ENCODE measurements at places on chromosomes 6 and 20.

GRCh38 chr20:60006261-60006660 lies 48.0 kb downstream of the CDH26 start:
- no peak for DNase-seq

DNA sequence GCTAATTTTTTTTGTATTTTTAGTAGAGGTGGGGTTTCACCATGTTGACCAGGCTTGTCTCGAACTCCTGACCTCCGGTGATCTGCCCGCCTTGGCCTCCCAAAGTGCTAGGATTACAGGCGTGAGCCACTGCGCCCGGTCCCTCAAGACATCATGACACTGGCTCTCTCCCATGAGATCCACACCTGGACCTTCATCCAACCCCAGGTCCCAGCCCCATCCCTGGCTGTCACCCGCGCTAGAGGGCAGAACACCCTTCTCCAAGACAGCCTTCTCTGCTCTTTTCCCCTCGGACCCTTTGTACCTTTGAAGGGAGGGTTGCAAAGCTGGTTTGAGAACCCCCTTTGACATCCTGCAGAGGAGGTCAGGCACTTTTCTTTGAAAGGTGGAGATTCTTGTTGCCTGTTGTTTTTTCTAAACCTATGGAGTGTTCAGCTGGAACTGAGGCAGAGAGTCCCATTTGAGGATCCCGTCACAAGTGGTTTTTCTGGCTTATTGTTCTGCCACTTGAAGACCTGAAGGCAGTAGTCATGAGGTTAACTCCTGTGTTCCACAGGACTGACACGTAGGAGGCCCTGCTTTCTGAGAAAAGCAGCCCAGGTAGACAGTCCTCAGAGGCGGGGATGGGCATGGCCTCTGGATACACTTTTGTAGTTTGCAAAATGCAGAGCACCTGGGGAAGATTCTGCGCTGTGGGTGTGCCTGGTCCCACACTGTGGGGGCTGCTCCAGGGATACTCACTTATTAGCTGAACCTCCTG lies 171.1 kb upstream of the SNX9 start:
- no peak for DNase-seq

DNA sequence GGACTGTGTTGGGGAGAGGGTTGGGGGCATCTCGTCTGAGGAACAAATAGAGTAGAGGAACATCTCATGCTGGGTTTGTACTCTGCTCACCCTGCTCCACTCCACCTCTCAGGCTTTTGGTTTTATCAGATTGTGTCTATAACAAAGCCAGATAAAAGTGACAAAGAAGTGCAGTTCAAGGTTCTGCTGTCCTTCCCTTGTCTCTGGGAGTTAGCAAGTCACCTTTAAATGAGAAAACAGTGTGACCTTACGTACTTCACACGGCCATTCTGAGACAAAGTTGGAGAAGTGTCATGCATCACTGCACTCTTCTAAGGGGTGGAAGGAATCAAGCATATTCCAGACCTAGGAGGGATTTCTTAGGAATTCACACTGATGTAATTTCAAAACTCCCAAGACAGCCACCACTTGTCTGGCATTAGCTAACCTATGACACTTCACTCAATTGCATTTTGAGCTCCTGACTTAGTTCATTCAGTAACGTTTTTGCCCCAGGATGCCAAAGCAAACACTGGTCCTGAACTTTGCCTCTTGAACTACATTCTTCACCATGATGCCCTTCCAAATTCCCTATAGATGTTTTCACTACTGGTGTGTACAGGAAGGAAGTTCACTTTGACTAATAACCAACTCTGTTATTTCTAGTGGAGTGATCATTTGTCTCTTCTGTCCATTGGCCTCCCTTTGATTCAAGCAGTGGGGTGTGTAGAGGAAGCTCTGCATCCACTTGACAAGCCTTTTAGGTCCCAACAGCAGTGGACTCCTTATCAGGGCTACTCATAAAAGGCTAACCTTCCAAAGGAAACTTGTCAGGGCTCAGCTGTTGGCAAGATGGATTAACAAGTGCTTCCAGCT lies 647.6 kb upstream of the FLRT3 start:
- DNase-seq, result no peak

DNA sequence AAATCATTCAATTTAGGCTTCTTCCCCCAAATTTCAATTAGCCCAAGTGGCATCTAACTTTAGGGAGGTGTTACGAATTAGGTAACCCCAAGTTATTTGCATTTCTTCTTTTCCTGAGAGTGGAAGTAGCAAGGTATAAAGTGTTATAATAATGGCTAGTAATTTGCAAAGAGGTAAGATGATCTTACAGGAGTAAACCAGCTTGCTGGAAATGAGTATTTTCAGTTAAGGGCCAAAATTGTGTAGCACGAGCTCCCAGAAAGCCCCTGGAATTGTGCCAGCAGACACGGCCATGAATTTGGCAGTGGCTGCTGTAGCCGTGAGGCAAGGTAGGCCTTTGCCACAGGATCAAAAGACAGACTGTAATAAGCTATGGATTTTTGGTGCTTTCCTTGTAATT lies 38.0 kb downstream of the CITED2 start:
- no peak for DNase-seq

DNA sequence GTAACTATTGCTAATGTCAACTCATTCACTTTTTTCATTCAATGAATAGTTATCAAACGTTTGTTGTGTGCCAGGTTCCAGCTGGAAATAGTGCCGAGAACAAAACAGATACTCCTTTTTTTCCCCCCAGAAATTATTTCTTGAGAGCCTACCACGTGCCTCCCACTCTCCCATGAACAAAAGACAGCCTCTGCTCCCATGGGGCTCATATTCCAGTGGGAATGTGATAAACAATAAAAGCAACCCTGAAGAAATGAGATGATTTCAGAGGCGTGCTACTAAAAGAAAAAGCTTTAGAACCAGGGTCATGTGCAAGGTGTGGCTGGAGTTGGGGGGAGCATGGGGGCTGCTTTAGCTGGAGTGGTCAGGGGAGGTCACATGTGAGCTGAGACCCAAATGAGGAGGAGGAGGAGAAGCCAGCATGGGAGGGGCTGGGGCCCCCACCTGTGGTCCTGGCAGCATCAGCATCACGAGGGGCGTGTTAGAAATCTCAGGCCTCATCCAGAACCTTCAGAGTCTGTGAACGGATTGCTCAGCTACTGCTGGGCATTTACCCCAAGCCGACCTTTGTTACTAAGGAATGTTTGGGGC lies 157.4 kb downstream of the EYA2 start:
- DNase-seq, result no peak

GRCh38 chr6:166275714-166276166 lies 32.5 kb downstream of the PRR18 start:
- peak; percentile 78 for DNase-seq
